IMR-90 (cell line): ENCODE measurements at places on chromosomes 3 and 15.
A peak's percentile ranks its signal among the peaks of the same experiment; 100 is the strongest.

- no peak for DNase-seq
Measured at GRCh38 chr3:48684054-48684349, 1.7 kb downstream of the NCKIPSD start.

GRCh38 chr3:115825046-115825445 lies 201.7 kb downstream of the GAP43 start:
- DNase-seq = peak; percentile 80

- no peak for DNase-seq
Measured at GRCh38 chr15:59301527-59301926, 71.1 kb downstream of the MYO1E start.

DNA sequence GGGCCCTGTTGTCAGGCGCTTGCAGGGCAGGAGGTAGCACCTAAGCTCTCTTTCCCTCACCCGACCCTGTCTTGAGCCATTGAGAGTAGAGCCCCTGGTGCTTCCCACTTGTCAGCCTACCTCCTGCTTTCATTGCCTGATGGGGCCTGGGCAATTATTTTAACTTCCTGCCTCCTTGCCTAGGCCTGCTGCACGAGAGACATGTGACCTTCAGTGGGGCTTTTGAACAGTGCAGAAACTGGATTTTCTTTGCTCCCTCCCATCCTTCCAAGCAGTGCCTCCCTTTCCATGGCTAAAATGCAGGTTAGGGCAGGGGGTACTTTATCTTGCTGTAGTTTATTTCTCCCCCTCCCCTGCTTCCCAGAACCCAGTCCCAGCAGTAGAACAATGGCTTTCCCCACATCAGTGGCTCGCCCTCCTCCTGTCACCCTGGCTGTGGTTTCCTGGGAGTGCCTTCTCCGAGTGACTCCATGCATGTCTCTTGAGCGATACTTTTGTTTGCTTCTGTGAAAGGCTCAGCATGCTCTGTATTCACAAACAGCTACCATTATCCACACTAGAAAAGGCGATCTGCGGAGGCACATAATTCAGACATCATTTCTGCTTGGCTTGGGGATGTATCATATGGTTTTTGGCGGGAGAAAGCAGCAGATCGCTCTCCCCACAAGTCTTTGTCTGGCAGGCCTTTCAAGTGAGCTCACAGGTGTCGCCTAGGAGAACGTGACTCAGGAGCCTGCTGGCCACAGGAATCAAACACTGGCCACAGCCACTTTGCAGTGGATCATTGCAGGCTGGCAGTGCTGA lies 24.1 kb downstream of the PDIA5 start:
- peak; percentile 41 for DNase-seq

DNA sequence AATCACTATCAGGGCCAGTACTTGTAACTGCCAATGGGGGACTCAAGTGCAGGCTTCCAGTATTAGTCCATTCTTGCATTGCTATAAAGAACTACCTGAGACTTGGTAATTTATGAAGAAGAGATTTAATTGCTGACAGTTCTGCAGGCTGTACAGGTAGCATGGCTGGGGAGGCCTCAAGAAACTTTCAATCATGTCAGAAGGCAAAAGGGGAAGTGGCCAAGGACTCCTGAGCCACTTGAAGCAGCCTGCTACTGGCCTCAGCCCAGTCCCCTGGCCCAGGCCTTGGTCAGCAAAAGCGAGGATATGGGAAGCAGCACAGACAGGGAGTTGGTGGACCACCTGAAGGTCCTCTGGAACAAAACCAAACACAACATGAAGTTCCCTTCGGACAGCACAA lies 29.2 kb upstream of the OR5K1 start:
- no peak for DNase-seq

GRCh38 chr15:31392761-31393401 lies 66.2 kb downstream of the KLF13 start:
- no peak for DNase-seq

GRCh38 chr15:68830141-68830785 lies 9.6 kb upstream of the ANP32A start:
- DNase-seq = no peak

DNA sequence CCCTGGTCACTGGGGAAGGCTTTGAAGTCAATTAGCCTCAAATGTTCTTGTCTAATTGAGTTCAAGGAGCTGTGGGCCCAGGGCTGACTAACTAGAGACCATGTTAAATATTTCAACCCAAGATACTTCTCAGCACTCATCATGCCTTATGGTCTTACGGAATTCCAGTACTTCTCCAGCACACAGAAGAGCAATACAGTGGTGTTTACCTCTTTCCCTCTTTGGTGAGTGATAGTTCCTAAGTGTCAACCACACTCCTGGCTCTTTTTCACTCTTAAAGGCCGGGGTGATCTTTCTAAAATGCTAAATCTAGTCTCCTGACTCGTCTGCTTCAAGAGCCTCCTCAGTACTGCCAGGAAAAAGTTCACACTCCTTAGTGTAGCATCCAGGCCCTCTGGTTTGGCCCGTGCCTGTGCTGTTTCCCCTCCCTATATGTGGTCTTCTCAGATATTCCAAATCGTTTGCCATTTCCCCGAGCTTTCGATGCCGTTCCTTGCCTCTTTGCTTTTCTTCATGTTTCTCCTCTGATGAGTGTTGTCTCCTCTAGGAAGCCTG lies 4.7 kb downstream of the MYZAP start:
- no peak for DNase-seq

DNA sequence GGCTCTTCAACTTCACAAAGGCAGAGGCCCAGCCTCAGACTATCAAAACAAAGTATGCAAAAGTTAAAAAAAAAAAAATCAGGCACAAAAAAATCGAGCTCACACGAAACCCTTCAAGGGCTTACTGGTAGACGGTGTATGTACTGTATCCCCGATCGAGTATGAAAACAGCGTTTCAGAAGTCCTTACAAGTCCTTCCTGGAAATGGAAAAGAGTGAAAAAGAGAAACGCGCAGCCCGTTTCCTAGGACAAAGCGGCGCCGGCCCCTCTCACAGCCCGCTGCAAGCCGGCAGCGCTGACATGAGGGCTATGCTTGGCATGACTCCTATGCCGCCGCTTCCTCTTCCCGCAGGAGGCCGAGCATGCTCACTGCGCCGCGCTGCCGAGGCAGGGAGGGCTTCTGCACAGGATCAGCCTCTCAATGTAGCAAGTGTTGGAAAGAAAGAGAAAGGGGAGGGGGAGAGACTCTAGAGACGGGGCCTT lies at the start of gene VGLL4:
TSS of gene VGLL4 (minus strand) at position 311 of the 483 bp plus-strand sequence. CDS start 397 bp downstream, outside the sequence.
- DNase-seq = peak; percentile 94

DNA sequence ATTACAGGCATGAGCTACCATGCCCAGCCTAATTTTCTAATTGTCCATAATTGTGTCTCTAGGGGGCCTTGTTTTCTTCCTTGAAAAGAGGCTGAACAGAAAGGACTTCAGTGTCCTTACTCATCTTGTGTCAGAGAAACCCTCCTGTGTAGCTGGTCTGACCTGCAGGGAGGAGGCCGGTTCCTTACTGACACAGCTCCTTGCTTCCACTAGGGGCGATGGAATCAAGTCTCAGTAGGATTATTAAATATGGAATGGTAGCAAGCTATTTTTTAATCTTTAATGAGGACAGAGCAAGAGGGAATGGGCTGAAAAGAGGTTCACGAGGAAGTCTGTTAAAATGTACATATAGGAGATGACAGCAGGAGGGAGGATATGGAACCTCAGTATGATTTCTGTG lies 8.6 kb downstream of the LPCAT4 start:
- no peak for DNase-seq

DNA sequence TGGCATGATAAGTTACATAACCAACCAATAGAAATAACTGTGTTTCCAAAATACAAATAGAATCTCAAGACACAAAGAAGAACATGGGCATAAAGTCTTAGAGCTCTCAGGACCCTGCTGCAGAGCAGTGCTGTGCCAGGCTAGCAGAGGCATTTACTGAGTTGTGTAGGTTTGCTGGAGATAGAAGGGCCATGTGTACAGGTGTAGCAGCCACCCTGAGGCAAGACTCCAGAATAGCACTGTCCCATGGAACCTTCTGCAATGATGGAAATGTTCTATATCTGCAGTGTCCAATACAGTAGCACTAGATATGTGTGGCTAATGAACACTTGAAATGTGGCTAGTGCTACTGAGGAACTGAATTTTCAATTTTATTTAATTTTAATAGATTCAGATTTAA lies 267.0 kb upstream of the UMPS start:
- no peak for DNase-seq

GRCh38 chr3:66317750-66318376 lies 97.1 kb downstream of the SLC25A26 start:
- DNase-seq = no peak

DNA sequence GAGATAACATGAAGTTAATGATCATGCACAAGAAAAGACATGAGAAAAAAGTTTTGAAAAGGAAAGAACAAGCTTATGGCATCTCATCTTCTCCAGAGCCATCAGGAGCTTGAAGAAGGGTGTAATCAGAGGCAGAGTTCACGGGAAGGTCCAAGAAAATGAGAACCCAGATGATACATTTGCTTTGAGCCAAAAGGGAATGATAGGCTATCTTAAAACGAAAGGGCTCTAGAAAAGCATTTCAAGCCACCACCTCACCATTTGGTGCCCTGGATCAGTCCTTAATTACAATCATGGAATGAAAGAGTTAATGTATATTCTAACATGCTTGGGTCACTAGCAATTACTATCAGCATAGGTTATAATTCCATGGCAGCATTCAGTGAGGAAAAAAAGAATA lies 781.8 kb downstream of the ROBO1 start:
- no peak for DNase-seq

DNA sequence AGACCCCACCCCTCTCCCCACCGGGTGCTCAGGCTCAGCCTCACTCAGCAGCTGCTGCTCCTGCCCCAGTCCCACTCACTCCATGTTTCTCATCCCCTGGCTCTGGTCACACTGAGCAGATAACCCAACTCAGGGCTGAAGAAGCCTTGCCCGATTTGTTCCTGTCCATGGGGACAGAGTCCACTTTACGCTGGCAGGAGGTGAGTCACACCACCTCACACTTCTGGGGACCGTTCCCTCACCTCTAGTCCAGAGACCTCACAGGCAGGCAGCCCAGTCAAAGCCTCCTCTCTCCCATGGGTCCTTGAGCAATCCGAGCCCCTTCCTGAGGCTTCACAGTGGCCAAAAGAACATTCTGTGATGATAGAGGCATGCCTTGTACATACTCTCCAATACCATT lies 1.4 kb downstream of the CIDEC start:
- DNase-seq = no peak

DNA sequence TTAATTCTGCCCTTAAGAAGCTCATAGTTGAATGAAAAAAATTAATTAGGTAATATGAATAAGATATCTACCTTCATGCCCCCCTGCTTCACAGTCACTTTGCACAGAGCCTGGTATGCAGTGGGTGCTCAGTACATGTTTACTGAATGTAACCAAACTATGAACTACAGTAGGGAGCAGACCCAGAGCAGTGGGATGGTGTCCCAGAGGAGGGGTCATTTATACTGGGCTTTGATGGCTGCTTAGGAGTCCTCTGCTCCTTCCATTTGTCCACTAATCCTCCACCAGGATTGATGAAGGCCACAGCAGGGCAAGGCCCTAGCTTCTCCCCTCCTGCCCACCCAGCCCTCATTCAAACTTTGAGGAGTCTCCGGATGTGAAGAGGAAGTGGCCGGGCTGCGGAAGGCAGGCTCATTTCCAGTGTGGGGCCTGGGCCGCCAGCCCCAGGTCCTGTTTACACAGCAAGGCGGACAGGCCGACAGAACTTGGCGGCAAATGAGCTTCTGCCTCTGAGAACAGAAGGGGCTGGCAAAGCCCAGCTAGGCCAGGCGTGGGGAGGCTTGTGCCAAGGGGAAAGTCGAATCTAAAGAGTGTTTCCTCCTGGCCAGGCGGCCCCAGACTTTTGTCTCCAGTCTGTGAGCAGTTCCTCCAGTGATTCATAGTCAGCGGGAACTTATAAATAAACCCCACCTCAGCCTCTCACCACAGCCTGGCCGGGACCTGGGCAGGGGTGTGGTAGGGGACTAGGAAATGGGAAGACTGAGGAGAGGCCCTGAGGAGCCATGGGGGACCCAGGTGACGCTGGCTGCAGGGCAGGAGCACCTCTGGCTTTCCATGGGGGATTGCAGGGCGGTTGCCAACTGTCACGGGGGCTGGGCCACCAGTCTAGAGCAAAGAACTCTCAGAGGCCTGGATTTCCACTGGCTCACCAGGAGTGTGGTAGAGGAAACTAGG lies 51.6 kb upstream of the LCTL start:
- DNase-seq = peak; percentile 80

- no peak for DNase-seq
Measured at GRCh38 chr3:102233881-102234280, 200.9 kb upstream of the ZPLD1 start.

DNA sequence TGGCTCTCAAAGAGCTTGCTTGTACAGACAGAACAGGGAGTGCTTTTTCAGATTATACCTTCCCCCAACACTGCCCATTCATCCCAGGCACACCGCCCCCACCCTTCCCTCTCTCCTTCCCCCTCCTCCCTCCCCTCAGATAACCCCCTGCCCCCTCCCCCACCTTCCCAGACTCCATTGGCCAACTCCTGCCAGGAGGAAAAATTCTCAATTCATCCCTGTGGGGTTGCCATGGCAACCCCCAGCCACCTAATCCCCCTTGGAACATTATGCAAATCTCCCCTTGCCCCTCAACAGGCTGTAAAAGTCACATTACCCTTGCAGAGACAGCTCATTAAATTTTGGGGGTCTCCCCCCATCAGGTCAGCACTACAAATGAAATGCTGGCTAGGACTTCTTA lies 14.3 kb downstream of the TLE3 start:
- DNase-seq = no peak
